Sciatic nerve (tissue), 2 donors: ENCODE measurements at places on chromosomes 13 and 19. TPM values are rescaled to one million over a fixed set of nuclear protein-coding genes. Genes with fewer than 3 reads are reported as not detected.

C19orf73 gene
- 0.67 TPM for total RNA-seq

TNFRSF19 gene
- 25.9 TPM for total RNA-seq

CNMD gene
- total RNA-seq: 0.27 TPM

CFAP97D2 gene
- total RNA-seq: not detected

TRAPPC2B gene
- total RNA-seq: 6.0 TPM

CAMSAP3 gene
- not detected for total RNA-seq

RPL21 gene
- 877 TPM for total RNA-seq

ATP8A2 gene
- 1.2 TPM for total RNA-seq

RGS9BP gene
- total RNA-seq: 0.13 TPM

- no peak for DNase-seq
These were observed 364.0 kb downstream of the KCTD12 start for GRCh38 chr13:76522083-76522755.

GRCh38 chr19:15196360-15197005 lies 4.3 kb downstream of the NOTCH3 start:
- DNase-seq: no peak

DNA sequence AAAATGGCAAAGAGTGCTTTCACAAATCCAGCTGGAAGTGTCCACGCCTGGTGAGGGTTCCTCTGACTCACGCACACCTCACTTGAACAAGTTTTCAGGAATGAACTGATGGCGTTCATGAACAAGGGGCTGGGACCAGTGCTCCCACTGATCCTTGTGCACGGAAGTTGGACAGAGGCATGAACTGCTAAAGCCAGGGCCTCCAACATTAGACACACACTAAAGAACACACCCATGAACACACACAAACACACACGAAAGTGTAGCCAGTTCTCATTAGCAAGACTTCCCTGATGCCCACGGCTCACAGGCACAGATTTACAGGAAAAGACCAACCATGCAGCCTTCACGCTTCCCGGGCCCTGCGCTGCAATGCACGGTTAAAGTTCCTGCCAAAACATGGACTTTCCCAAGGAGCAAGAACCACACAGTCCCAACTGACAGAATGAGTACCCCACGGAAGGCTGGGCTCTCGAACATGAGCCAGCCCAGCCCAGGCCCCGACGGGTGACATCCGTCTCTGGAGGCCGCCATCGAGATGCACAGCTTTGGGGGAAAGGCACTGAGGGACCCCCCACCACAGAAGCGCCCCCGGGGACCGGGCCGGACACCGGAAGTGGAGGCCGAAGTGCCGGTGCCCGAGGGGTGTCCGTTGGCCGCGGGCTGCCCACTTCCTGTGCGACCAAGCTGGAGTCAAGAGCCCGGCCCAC lies 808 bp downstream of the DNMT1 start:
- DNase-seq: no peak

DNA sequence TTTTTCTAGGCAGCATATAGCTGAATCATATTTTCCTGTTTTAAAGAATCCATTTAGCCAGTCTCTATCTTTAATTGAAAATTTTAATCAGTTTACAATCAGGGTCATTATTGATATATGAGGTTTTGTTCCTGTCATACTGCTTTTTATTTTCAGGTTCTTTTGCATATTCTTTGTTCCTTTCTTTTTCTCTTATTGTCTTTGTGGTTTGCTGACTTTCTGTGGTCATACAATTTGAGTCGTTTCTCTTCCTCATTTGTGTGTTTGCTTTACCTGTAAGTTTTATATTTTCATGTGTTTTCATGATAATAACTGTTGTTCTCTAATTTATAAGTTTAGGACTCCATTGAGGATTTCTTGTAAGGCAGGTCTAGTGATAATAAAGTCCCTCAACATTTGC lies 812.6 kb downstream of the DACH1 start:
- DNase-seq: no peak

- DNase-seq: no peak
These were observed 208.0 kb downstream of the SPRY2 start for GRCh38 chr13:80132741-80133601.

DNA sequence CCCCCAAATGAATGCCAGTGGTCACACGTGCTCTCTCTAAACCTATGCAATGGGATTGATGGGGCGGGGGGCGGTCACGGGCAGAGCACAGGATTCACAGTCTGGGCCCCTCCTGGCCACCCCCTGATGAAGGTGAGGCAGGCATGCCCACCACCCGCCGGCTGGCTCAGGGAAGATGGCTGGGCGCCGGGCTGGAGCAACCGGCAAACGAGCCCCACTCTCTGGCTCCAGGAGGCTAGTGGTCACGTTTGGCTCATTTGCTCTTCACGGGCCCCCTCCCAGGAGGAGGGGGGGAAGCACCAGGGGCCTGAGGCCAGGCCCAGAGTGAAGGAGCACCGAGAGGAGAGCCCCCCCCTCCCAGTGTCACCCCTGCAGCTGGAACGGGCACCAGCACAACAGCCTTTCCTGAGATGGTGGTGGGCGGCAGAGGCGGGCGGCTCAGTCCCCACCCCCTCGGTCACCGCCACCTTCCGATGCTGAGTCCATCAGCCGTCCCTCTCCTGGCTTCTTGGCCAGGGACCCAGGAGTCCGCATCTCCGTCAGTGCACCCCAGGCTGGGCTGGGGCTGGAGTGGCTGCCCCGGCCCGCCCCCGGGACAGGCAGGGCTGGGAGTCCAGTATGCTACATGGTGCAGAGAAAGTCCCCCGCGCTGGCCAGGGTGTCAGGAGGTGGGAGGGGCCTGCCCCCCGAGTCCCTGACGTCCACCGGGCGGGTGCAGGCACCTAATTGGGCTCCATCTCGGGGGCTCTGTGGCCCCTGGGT lies 9.7 kb downstream of the BBC3 start:
- DNase-seq: no peak

DNA sequence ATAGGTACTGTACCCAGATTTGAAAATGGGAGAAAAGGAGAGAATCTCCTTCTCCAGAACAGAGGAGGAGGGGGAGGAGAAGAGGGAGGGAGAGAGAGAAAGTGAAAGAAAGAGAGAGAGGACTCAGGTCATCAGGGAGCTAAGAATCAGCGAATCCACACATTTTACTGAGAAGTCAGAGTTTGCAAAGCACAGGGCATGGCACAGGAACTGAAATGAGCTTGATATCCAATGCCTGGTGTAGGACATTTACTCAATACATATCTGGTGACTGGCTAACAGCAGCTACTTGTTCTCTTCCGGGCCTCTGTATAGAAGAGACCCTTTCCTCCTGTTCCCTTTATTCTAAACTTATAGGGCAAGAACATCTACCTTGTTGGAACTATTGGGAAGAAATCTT lies 375.1 kb downstream of the KLF5 start:
- no peak for DNase-seq
